ENCODE measurements at places on chromosomes 4 and X.

DNA sequence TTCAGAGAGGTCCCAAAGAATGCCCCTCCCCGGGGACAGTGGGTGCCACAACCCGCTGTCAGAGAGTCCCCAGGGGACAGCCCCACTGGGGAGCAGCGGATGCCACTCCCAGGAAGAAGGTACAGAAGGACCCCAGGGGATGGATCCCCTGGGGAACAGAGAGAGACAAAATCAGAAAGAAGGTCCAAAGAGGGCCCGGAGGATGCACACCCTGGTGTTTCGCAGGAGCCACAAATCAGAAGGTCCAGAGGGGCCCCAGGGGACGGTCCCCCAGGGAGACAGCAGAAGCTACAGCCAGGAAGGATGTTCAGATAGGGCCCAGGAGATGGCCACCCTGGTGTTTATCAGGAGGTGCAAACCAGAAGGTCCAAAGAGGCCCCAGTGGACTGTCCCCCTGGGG lies 1.4 kb downstream of the TEX13D start:
- no peak for DNase-seq

- no peak for DNase-seq
Measured at GRCh38 chrX:71195964-71196649, 26.9 kb upstream of the GJB1 start.

DNA sequence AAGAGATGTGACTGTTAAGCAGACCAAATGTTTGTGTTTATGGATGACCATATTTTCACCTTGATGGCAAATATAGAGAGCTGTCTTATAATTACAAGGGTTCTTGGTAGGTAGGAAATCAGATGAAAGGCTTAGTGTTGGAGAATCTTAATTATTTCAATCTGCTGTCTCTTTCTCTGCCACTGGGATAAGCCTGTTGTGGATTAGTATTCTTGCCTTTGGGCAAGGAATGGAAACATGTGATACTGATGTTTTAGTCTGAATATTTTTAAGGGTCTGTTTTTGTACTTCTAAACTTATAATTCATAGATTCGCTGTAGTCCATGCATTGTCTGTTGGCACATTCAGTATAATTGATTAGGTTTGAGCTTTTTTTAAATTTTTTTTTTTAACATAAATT lies 23.7 kb upstream of the NUDT6 start:
- no peak for DNase-seq

DNA sequence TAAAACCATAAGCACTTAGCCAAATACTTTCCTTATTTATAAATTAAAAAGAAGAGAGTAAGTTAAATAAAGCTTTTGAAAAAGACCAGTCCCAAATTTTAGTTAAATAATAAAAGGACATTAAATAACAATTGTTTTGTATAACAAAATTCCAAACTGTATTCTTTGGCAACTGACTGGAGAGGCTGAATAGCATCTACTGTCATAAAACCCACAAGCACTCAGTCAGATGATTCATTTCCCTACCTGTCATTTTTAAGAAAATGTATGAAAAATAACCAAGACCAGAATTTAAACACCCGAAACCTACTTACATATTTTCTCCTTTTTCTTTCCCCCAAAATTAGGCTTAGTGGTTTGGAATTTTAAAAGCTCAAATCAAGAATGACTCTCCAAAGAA lies 32.5 kb upstream of the SMIM10L2A start:
- peak; percentile 11 for DNase-seq

DNA sequence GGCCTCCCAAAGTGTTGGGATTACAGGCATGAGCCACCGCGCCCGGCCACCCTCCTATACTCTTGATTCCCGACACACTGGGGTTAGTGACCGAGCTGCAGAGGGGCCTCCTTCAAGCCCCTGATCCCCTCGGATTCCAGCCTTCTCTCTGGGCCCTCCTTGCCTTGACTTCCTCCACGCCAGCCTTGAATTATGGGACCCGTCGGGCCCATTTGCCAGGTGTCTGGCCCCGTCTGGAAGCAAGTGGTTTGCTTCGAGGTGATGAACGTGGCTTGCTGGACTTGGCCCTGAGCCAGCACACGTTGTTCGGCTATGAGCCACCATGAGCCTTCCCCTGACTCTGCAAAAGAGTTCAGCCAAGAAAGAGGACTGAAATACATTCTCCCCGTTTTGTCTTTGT lies 37.4 kb upstream of the GRPEL1 start:
- no peak for DNase-seq

DNA sequence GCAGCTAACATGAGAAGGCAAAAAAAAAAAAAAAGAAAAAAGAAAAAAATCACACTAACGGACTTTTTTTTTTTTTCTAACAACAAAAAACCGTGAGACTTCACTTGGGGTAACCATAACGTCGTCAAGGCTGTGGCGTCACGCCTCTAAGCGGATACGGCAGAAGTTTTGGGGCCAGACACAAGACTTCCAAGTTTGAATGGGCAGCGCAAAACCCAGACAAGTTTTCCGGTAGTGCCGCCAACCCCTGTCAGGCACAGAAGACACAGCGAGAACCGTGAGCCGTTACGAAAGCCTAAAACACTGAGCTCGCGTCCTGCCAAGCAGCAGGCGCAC lies 556 bp upstream of the SMARCA5 start:
- DNase-seq: no peak

DNA sequence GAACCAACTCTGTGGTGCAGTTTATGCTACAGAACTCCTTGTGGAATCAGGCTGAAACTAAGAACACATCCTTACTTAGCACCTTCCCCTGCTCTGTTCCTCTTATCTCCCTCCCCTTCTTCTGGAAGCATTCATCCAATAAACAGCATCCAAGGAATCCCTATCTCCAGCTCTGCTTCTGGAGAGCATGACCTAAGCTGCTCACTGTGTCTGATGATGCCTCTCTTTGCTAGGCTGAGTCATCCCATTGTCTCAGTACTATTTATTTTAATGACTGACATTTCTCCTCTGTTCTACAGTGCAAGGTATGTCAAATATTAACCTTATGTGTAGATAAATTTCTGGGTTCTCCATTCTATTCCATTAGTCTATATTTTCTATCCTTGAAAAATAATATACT lies 71.2 kb downstream of the BEND2 start:
- no peak for DNase-seq

DNA sequence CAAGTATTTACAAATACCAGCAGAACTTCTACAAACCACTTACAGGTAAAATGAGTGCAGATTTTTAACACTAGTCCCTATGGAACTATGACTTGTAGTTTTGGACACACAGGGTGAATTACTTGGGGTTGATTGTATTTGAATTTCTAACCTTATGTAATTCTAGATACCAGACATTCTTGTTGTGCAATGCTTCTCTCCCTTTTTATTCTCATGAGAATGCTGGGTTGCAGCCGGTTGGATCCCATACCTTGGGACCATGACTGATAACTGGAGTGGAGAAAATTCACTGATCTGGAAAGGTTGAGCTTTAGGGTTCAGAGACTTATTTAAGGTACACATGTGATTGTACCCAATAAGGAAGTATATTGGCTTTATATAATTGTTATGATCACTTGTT lies 8.8 kb downstream of the TET2 start:
- DNase-seq: peak; percentile 51

DNA sequence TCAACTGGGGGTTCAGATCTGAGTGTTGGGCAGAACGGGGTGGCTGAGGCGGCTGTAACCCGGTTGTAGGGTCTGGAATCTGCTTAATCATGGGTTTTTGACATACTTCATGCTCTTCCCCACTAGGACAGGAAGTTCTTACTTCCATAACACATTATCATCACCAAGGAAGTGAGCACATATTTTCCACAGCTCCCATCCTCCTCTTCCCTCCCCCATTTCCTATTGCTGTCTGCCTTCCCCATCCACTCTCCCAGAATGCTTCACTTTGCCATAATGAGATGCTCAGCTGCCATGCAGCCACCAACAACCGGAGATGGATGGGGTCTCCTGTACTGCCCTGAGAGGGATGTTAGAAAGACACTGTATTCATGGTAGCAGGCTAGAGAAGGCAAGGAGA lies 6.4 kb upstream of the DCUN1D4 start:
- DNase-seq: peak; percentile 7

- peak; percentile 95 for DNase-seq
Measured at GRCh38 chr4:27429364-27429871, 568.8 kb downstream of the STIM2 start.

GRCh38 chrX:56798866-56799758 lies 70.1 kb downstream of the NBDY start:
- no peak for DNase-seq

- DNase-seq: no peak
Measured at GRCh38 chrX:5220421-5220820, 1008.2 kb downstream of the NLGN4X start.

DNA sequence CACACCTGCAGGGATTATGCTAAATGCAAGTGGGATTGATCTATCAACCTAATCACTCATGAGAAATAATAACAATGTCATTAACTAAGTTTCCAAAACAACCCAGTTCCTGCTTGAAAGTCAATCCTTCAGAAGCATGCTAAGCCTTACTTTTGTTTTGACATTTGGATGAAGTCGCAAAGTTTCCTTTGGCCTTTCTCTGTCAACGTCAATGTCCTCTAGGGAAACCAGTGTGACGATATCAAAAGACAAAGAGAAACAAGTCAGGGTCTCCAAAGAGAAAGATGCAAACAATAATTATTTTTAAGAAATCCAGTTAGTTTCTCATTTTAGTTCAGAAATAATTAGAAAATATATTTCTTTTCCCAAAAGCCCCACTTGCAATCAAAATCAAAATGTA lies 86.7 kb upstream of the SRD5A3 start:
- DNase-seq: no peak

- peak; percentile 26 for DNase-seq
Measured at GRCh38 chrX:17459008-17459611, 84.1 kb downstream of the NHS start.

- DNase-seq: no peak
Measured at GRCh38 chrX:16589211-16589610, 60.7 kb upstream of the S100G start.

DNA sequence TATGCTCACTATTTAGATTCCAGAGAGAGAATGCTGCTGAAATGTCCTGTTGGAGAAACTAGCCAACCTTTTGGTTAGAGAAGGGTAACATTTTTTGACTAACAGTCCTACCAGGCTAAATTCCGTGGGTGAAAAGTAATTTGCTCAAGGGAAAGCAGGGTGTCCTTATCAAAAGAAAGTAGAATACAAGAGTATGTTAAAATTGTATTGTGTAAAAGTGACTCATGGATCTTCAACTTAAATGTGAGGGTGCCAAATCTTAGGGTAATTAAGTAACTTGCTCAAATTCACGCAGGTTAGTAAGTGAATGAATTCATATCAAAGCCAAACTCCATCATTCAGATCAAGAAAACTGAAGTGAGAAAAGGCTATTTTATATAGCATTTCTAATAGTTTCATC lies 81.7 kb downstream of the PCDH7 start:
- peak; percentile 19 for DNase-seq

GRCh38 chr4:141684785-141685184 lies 48.4 kb downstream of the IL15 start:
- DNase-seq: no peak

DNA sequence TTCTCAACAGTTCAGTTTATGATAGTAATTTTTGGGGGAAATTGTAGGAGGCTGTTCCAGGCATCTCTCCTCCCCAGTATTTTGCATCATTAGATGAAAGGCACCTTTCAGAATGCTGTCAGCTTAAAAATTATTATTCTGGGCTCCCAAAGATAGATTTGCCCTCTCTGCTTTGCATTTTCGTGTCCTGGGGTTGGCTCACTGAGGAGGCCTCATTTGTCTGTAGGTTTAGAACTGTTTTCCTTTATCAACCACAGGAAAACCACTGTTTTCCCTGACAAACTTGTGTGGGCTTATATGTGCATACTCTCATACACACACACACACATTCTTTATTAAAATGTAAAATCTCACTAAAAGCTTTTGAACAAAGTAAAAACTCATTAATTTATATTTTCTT lies 197.2 kb upstream of the VCX3A start:
- DNase-seq: no peak

GRCh38 chrX:120604361-120604782 lies 471 bp downstream of the MCTS1 start:
- DNase-seq: peak; percentile 6

GRCh38 chrX:9461087-9461486 lies 3.8 kb upstream of the TBL1X start:
- DNase-seq: no peak

DNA sequence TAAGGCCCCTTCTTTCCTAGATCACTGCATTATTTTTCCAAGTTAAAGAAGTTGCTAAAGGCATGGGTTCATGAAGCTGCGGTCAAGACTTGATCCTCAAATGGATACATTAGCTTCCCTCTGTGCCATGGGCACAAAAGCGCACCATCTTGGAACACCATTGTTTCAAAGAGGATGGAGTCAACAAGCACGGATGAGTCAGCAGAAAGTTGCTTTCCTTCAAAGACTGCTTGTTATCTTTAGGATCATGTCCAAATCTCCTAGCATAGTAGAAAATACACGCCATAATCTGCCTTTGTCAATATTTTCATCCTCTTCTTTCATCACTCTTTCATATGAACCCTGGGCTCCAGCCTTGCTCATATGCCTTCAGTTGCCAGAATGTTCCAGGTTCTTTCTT lies 226.8 kb upstream of the GATB start:
- no peak for DNase-seq

- DNase-seq: no peak
Measured at GRCh38 chr4:59175617-59176016, 2024.5 kb upstream of the ADGRL3 start.

- DNase-seq: no peak
Measured at GRCh38 chrX:39910651-39911050, 187.1 kb downstream of the BCOR start.

- DNase-seq: no peak
Measured at GRCh38 chrX:119654112-119654531, 38.8 kb downstream of the SEPTIN6 start.

DNA sequence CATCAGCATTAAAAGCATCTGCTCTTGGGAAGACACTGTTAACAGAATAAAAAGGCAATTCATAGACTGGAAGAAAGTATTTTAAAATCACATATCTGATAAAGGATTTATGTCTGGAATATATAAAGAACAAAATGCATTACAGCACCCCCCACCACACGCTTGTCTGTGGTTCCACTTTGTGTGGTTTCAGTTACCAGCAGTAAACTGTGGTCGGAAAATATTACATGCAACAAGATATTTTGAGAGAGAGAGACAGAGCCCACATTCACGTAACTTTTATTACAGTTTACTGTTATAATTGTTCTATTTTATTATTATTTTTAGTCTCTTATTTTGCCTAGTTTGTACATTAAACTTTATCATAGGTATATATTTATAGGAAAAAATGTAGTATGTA lies 21.2 kb upstream of the PDE6B start:
- no peak for DNase-seq

DNA sequence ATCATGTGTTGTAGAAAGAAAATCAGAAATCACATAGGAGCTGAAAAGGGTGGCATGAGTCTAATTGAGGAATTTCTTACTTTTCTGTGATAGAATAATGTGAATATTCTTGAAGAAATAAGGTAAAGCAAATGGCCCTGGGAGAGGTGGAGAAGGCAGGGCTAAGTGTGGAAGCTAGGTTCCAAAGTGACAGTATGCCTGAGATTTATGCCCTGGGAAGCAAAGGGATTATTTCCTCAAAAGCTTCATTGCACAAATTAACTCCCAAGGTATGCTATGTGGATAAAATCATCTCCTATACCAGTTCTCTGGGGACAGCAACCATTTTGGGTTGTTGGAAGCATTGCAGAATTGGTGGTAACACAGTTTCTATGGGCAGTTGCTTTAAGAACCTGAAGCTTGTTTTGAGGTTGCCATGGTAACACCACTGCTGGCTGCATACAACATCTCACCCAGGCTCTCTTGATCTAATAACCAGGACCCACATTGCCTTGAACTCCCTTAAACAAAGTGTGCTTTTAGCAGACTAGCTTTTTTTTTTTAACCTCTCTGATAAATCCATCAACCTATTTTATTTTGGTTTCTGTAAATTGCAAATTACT lies 21.0 kb downstream of the MAOA start:
- DNase-seq: no peak
